ENCODE measurements at places on chromosomes 2 and 18.

- no peak for ATAC-seq
Observed at GRCh38 chr2:48713647-48714046, 41.9 kb downstream of the LHCGR start.

GRCh38 chr2:72006188-72006736 is 141.4 kb downstream of the CYP26B1 start:
- no peak for ATAC-seq

- no peak for ATAC-seq
Observed at GRCh38 chr18:56374007-56374655, 264.3 kb downstream of the TXNL1 start.

GRCh38 chr2:45888167-45888566 is 236.7 kb downstream of the PRKCE start:
- no peak for ATAC-seq

DNA sequence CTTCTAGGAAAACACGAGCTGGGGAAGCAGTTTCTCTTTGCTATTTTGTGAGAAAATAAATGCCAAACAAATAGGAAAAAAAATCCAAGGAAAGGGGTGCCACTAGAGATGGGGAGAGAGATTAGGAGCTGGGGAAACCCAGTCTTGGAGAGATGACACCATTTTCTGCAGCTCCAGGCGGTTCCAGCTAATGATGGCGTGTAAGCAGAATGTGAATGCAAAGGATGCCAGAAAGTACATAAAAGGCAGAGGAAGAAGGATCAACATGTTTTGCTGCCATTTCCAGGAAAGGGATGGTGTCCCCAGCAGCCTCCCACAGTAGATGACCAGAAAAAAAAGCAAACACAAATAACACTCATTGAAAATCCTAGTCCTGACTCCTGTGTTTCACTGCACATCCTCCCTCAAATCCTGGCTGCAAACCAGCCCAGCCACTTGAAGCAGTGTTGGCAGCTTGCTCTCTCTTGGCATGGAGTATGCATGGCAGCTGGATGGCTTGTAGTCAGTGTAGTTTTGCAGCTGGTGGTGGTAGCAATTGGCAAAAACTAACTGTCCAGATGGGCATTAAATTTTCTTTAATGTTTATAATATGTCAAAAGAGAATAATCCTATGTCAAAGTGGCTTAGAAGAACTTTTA is 93.6 kb downstream of the FTCDNL1 start:
- ATAC-seq: no peak

- no peak for ATAC-seq
Observed at GRCh38 chr18:57122936-57123510, 23.9 kb upstream of the BOD1L2 start.

DNA sequence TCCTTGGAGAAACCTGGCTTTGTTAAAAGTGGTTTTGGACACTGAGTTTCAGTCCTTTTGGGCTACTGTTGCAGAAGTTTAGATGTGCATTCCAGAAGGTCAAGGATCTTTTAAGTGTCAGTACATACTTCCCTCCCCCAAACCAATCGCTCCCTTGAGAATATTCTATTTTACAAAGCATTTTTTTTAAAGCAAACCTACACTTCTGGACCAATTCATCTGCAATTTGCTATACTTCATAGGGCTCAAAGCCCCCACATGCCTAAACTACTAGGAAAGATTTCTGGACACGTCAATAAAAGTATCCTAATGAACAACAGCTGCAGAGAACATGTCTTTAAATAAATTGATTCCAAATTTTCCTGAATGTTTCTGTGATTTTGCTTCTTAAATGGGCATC is 157.6 kb downstream of the RDH14 start:
- no peak for ATAC-seq

GRCh38 chr2:17756668-17757067 is 2.7 kb downstream of the GEN1 start:
- no peak for ATAC-seq

- no peak for ATAC-seq
Observed at GRCh38 chr2:215711471-215712034, 275.7 kb upstream of the FN1 start.

DNA sequence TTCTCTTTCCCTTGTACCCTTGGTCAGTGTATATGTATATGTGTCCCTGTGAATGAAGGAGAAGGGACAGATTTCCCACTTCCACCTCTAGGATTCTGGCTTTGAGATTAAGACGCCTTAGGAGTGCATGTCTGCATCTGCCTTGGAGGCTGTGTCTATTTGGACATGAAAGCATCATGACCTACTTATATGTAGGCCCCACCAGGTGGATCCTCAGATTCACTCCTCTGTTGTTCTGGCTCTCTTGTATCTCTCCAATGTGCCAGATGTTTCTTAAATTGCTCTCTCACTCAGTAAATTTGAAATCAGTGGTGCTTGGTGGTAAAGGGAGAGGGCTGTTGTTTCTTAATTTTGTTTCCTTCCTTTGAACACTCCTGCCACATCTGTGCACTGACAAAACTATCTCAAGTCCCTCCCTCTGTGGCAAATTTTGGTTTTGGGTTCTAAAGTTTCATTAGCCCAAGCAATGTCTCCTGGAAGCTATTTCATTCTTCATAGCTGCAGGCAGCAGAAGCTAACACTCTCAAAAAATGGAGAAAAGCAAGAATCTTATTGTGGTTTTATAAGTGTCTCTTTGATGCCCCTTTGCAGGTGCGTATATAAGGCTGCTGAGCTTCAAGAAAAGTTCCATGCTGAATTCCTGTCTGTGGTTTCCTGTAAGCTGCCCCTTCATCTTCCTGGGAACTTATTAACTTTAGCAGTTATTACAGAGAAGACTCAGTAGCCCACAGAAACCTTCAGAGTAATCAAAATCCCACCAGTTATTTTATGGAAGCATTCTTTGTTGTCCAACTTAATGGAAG is 179.7 kb upstream of the SETBP1 start:
- ATAC-seq: no peak

DNA sequence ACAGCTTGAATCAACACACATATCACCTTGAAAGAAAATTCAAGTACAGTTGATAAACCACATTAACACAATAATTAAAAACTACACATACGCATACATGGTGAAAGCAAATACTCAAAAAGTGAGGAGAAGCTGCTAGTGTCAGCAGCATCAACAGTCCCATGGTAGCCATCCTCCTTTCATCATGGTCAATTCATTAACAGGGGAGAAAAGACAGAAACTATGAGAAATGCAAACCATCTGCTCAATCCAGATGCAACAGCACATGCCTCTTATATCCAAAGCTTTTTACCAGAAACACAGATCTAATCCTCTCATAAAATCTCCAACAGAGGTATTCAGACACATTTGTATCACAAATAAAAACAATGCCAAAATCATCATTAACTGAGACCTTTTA is 81.9 kb upstream of the CHRNA1 start:
- ATAC-seq: no peak

- peak; percentile 44 for ATAC-seq
Observed at GRCh38 chr2:239247401-239248245, 153.2 kb downstream of the HDAC4 start.

DNA sequence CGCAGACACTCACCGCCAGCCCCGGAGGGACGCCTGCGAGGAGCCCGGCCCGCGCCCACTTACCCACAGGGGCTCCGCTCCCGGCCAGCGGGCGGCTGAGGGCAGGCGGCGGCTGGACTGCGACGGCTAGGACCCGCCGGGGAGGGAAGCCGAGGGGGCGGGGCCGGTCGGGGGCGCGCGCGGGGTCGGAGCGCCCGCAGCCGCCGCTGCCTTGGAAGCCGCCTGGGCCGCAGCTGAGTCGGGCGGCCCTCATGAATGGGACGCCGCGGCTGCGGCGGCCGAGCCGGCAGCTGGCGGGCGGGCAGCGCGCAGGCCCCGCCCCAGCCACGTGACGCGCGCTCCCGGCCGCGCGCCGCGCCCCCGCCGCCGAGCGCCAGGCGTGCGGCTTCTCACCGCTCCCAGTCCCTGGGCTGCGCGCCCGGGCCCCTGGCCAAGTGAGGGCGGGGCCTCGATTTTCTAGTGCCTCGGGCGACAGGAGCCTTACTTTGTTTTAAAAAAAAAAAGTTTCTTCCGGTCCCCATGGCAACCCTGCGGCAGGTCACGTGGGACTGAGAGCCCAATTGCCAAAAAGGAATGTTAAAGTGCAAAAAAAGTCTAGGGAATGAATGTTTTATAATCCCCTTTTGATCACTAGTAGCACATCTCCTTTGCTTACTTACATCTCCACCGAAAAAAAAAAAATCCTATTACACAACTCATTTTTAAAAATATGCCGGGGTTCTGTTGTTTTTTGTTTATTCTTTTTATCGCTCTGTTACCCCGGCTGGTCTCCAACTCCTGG is at the start of gene LPIN2:
Gene LPIN2 (minus strand): TSS at position 121 of the 781 bp plus-strand sequence. CDS start 52,304 bp downstream, outside the sequence.
- peak; percentile 93 for ATAC-seq

DNA sequence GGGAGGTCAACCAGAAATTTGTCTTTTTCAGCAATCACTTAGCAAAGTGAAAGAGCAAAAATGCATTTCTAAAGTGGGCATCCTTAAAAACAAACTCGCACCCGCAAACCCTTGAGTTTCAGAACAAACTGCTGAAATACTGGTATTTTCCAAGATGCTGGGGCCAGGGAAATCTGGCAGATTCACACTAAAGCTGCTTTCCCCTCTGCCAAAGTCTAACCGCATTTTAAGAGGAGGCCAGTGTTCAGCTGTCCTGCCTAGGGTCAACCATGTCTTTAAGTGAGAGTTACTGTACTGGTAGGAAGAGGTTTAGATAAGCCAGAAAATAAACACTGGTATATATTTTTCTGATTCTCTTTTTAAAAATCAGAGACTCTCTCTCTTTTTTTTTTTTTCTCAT is 55.9 kb downstream of the ACVR1 start:
- no peak for ATAC-seq

- ATAC-seq: no peak
Observed at GRCh38 chr18:21914739-21915319, 174.2 kb downstream of the MIB1 start.

GRCh38 chr18:63177919-63178821 is 141.4 kb downstream of the BCL2 start:
- ATAC-seq: no peak

DNA sequence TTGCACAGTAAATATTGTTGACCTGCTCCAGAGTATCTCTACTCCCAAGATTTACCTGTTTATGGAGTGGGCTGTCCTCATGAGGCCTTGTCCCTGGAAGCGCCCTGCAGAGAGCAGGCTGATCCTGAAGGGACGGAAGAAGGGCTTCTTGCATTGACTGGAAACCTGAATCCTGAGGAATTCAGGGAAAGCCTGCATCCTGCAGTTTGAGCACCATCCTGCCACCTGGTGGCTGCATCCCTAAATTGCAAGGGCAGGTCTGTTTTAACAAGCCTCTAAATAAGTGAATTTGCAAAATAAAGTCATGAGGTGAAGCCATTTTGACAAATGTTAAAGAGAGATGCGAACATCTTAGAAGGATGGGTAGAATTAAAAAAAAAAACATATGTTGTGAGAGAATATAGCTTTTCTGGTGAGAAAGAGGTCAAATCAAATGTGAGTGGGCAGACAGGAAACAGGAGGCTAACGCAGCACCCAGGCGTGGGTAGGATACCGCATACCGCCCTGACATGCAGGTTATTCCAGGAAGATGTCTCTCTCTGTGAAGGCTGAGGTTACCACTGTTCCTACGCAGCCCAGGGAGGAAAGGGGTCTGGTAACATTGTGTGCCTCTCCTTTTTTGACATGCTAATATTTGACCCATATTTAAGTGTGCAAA is 754.9 kb downstream of the RNF144A start:
- peak; percentile 53 for ATAC-seq

DNA sequence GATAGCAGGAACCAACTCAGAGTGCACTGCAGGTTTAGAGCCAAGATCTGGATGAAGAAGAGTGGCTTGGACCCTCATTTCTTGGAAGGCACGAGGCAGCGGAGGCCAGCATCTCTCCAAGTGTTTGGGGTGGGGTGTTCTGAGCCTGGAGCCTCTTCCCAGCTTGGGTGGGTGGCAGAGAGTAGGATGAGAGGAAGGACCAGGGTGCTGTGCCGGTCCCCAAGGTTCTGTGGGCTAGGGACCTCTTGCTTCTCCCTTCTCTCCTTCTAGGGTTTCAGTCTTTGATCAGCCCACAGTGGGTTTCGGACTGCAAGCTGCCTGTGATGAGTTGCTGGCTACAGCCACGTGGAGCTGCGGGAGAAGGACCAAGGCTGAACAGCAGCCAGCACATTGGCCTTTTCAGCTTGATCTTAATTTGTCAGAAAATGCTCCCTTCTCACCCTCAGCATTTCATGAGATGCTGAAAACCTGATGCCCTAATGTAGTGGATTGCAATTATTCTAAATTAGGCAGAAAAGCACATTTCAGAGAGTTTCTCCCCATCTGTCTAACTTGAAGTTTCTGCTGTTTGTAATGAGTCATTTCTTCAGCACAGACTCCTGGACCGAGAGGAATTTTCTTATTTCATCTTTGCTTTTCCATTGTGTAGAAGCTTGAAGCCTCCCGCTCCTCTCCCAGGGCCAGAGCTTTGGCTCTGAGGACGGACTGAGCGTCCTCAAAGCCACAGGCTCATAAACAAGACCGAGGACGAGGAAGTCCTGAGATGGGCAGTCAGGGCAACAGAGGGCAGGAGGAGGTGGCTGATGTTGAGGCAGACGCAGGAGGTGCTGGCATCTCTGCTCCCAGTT is 99.1 kb upstream of the HDAC4 start:
- no peak for ATAC-seq

DNA sequence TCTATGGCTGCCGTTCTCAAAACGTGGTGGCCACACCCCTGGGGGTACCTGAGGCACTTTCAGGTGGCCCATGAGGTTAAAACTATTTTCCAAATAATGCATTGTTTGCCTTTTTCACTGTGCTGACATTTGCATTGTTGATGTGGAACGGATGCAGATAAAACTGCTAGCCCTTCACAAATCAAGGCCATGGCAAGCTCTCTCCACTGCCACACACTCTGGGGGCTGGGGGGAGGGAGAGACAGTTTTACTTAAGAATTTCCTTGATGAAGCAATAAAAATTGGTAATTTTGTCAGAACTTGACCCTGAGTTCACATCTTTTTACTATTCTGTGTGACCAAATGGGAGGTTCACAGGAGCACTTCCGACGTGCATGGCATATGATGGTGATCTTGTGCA is 22.0 kb upstream of the TGIF1 start:
- ATAC-seq: no peak

DNA sequence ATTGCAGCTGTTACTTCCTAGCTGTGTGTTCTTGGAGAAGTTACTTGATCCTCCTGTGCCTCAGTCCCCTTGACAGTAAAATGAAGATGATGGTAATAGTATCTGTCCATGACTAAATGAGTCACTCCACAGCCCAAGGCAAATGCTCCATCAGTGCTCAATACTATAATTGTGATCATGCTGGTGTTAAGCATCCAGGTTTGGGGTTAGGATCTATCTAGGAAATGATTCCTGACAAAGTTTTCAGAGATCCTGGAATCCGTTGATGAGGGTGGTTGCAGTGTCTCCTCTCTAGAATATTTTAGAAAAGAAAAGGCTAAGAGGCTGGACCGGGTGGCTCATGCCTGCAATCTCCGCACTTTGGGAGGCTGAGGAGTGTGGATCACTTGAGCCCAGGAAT is 2.7 kb upstream of the PRELID3A start:
- ATAC-seq: no peak

DNA sequence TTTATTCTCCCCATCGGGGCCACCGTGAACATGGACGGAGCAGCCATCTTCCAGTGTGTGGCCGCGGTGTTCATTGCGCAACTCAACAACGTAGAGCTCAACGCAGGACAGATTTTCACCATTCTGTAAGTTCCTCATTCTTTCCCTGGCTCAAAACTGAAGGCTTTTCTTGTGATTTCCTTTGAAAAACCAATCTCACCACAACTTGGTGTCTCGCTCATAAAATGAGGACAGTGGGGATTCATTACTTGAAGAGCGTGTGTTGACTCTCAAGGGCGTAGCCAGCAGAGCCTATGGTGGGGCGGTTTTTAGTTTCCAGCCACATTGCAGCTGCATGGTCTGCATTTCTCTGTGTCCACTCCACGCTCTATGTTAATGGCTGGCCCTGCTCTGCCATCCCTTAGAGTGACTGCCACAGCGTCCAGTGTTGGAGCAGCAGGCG is 29.0 kb downstream of the SLC1A4 start:
- ATAC-seq: no peak
